Mammary epithelial cell (primary cell): ENCODE measurements at places on chromosomes 7 and 10.
A peak's percentile ranks its signal among the peaks of the same experiment; 100 is the strongest.

- DNase-seq: no peak
Observed at GRCh38 chr7:75962607-75963380, 31.6 kb downstream of the TMEM120A start.

DNA sequence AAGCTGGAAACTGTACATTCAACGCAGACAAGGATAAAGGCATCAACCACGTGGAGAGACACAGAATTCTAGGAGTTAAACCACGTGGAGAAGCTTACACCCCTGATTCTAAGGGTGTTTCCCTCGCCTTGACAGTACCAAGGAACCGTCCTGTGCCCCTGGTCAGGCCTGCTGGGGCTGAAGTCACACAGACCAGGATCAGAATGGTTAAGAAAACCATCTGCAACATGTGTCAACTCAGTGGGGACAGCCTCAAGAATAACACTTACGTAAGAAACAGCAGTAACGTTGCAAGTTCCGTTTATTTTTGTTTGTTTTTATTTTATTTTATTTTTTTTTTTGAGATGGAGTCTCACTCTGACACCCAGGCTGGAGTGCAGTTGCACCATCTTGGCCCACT is 55.6 kb downstream of the CHST15 start:
- no peak for DNase-seq

DNA sequence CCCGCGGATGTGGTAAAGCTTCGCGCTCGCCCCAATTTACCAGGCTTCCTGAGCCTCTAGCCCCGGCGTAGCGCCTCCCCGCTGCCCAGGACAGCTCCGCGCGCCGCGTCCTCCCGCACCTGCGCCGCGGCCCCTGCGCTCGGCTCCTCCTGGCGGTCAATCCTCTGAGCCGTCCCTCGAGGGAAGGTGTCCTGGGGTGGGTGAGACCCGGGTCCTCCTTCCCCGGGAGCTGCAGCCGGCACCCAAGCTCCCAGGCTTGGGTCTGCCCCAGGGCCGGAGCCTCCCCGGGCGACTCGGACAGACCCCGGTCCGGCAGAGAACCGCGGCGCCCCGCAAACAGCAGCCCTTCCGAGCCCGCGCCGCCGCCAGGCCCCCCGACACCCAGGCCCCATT is 512 bp downstream of the OSBPL3 start:
- DNase-seq: peak; percentile 80

GRCh38 chr10:120988751-120989150 is 137.6 kb downstream of the WDR11 start:
- DNase-seq: no peak

DNA sequence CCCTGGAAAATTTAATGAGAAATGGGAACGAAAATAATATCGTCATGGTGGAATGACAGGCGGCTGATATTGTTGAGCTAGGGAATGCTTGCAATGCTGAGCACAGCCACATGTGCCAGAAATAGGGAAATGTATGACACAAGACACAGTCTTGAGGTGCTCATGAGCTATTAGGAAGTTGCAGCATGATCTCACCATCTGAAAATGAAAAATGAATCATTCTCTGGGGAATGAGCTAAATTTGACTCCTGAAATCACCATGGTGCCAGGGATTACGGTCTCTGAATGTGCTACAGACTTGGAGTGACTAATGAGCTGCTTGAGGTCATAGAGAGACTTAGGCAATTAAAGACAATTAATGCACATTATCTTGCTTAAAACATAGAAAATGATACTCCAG is 845.0 kb downstream of the CNTNAP2 start:
- peak; percentile 1 for DNase-seq

DNA sequence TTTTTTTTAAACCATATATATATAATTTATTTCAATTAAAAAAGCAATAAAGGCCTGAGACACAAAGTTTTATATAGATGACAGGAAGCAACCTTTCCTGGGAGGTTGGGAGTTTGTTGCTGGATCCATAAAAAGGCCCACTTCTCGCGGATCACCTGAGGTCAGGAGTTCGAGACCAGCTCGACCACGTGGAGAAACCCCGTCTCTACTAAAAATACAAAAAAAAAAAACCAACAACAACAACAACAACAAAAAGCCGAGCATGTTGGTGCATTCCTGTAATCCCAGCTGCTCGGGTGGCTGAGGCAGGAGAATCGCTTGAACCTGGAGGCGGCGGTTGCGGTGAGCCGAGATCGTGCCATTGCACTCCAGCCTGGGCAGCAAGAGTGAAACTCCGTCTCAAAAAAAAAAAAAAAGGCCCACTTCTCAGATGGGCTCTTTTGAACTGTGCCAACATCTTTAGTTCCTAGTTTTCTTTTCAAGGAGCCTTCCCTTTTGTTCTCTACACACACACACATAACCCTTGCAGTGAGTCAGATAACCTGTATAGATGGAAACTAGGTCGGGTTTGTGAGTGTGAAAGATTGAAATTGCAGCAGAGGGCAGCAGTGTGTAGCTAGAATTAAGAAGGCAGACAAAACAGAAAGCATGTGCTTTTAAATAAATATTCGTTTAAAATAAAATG is 1.2 kb upstream of the SMNDC1 start:
- DNase-seq: peak; percentile 84
